Prostate gland (tissue), 2 donors: ENCODE measurements at places on chromosomes 1 and 21.

- no peak for DNase-seq
Observed at GRCh38 chr1:174874331-174875053, 125.3 kb upstream of the CACYBP start.

DNA sequence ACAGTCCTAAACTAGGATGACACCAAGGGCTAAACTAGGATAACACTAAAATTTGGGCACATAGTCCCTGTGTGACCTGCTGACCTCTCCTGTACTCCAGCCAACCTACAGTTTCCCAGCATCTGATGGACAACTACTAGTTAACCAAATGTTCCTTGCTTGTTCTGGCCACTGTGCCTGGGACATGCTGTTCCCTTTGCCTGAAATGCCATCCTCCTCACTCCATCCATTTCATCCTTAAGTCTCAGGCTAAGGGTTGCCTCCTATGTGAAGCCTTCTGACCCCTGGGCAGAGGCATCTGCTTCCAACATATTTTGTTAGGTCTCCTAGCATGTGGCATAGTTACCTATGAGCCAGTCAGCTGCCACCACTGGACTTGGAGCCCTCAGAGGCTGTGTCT, 204.9 kb upstream of the JUN start:
- DNase-seq: no peak

DNA sequence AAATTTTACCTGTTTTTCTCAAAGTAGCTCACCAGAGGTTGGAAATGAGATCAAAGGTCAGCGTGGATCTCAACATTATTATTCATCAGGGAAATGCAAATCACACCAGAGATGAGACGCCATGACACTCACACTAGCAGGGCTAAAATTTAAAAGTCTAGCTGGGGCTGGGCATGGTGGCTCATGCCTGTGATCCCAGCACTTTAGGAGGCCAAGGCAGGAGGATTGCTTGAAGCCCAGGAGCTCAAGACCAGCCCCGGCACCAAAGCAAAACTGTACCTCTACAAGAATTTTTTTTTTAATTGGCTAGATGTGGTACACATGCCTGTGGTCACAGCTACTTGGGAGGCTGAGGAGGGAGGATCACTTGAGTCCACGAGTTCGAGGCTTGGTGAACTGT, 41.4 kb upstream of the PCBP3 start:
- DNase-seq: no peak

DNA sequence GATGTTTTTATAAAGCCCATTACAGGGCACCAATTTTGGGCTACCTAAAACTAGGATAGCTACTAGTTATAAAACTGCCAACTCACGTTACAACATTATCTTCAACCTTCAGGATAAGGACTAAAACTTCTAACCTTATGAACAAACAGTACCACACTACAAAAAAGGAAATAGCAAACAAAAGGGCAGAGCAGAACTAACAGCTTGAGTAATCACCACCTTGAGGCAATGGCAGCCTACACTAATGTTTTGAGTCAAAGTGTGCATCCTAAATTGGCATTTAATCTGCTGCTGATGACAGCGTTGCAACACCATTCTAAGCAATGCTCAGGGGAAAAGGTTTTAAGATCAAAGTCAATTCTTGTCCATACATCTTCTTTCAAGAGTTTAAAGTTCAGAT, 27.2 kb downstream of the PTP4A2 start:
- DNase-seq: peak; percentile 10

GRCh38 chr1:104056786-104057185, 307.1 kb downstream of the AMY1C start:
- DNase-seq: no peak

DNA sequence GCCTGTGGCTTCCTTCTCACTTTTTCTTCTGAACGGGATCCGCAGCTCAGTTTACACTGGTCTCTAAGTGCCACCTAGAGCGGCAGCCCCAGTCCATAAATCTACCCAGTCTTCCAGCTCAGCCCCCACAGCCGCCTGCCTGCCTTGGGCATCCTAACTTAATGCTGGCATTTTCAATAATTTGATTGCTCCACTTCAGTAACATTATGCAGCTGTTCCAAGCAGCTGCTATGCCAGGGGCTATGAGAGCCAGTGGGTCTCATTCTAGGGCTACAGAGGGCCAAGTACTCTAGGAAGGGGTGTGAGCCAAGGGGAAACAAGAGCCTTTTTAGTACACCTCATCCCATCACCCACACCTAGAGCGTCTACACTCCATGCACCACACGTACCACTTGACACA, 48.4 kb upstream of the COA6 start:
- no peak for DNase-seq

- no peak for DNase-seq
Observed at GRCh38 chr1:21028520-21029145, 148.1 kb downstream of the EIF4G3 start.

DNA sequence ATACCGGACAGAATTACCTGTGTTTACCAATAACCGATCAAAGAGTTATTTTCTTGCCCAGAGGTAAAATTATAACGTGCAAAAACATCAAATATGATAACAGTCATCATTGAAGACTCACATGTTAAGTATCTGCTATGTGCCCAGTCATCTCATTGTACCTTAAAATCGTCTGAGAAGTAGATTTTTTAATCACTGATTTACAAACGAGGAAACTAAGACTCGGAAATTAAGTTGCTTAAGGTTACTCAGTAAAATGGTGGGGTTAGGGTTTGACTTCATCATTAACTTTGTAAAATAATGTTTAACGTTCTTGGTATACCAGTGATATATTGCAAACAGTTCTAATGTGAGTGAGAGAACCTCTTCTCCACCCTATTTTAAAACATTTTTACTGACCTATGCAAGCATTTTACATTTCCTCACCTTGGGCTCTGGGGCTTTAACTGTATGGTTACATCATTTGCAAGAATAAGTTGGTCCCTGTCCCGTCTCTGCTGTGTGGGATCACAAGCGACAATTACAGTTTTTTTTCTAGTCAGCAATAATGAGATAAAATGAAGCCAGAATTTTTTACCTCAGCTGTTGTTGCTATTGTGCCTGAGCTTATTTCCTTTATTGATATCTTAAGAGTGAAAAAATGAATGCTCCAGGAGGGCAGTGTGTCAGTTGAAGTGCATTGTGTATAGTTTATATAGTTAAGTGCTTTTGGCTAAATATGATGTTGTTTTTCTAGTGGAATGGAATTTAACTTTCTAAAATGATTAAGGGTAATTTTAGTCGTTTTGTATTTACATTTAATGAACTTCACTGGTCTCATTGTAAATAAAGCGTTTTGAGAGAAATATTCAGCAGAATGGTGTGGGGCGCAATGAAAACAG, 2.7 kb downstream of the RPRD2 start:
- DNase-seq: no peak

- no peak for DNase-seq
Observed at GRCh38 chr1:117658676-117659075, 52.8 kb downstream of the TENT5C start.

DNA sequence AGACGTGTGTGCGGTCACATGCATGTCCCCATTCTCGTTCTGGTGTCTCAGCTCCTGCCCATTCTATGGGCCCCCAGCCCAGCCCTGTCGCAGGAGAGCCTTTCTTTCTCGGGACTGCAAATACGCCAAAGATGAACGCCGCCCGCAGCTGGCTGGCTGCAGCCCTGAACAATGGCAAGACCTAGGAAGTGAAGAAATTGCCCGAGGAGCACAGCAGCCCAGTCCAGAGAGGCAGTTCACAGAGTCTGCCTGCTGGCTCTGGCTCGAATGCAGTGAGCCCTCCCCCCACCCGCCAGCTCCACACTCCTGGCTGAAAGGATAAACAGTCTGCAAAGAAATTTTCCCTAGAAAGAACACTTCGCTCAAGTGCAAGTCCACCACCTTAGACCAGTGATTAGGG, 23.3 kb downstream of the PAX7 start:
- no peak for DNase-seq

DNA sequence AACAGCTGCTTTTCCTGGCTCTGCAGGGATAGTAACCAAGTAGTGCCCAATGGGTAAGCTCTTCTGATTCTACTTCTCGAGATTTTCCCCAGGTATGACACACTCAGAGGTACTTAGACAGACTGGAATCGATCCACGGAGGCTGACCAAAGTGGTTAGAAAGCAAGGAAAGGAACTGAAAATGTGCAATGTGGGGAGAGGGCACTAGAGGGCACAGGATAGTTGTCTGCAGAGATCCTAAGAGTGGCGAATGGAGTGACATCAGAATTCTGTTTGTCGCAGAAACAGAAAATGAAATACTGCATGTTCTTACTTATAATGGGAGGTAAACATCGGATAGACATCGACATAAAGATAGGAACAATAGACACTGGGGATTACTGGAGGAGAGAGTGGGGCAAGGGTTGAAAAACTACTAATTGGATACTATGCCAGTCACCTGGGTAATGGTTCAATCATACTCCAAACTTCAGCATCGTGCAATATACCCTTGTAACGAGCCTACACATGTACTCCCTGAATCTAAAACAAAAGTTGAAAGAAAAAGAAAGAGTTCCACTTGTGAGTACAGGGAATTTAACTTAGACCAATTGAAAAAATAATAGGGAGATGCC, 23.3 kb downstream of the CYP2J2 start:
- DNase-seq: no peak

DNA sequence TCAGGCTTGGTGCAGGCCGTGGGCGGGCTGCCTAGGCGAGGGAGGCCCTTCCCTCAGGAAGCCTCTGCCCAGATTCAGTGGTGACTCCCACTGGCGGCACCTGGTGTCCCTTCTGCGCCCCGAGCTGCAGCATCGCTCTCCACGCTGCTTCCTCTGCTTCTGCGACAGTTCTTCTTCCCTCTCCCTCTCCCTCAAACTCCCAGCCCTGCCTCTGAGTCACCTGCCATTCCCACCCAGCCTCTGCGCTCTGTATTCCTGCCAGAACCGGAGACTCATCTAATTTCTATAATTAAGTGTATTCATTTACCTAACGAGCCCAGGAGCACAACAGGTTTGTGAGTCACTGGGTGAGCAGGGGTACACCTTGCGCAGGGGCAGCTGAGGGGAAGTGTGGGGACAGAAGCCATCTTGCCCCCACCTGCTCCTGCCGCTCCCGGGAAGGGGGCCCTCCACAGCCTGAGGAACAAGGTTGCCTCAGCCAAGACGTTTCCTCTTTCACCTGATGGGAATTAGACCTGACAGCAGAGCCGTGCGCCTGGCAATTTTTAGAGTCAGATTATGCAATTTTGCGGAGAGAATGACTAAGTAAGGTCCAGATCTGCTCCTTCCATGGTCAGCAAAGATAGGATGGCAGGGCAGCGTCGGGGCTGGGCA, 19.4 kb downstream of the KCNC4 start:
- no peak for DNase-seq

- DNase-seq: no peak
Observed at GRCh38 chr1:51044834-51045233, 57.2 kb upstream of the C1orf185 start.

DNA sequence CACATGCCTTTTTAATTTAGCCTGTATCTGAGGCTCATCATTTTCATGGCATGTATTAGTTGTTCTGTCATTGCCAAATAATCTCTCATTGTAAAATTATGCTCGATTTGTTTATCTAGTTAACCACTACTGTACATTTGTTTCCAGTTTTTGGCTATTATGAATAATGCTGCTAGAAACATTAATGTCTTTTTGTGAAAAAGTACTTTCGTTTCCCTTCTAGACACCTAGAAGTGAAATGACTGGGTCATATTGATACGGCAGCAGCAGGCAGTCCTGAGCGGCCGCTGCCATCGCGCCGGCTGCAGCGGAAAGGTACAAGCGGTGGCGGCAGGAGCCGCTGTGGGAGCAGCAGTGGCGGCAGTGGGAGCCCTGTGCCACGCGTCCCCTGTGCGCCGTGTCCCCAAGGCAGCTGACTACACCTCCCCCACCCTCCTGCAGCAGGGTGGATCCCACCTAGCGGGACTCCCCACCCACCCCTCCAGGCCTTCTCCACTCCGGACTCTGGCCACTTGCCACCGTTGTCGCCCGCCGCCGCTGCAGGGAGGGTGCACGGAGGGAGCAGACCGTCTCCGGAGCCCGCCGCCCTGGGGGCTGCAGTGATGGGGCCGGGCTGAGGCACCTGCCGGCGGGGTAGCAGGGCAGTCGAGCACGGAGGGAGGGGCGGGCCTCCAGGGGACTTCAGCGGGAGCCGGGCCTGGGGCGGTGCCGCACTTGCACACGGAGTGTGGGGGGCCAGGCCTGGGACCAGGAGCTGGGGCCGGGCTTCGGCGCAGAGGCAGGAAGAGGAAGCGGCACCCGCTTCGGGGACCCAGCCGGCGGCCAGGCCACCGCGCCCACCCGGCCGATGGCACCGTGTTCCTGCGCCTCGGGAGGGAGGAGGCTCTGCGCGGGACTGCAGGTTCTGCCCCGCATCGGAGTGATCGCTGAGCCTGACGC, 66.8 kb upstream of the RGS7 start:
- no peak for DNase-seq

DNA sequence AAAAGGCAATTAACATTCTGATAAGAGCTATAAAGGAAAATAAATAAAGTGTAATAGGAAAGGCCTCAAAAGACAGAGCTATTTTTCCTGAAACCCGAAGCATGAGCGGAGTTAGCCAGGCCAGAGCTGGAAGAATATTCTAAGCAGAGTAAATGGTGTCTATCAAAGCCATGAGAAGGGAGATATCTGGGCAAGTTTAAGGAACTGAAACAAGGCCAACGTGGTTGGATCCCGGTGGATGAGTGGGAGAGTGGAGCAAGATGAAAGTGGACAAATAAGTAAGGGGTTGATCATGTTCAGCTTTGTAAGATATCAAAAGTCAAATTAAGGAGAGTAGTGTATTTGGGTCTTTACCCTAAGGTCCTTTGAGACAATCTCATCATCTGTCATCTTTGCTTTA, 234.0 kb downstream of the TM2D1 start:
- DNase-seq: no peak

DNA sequence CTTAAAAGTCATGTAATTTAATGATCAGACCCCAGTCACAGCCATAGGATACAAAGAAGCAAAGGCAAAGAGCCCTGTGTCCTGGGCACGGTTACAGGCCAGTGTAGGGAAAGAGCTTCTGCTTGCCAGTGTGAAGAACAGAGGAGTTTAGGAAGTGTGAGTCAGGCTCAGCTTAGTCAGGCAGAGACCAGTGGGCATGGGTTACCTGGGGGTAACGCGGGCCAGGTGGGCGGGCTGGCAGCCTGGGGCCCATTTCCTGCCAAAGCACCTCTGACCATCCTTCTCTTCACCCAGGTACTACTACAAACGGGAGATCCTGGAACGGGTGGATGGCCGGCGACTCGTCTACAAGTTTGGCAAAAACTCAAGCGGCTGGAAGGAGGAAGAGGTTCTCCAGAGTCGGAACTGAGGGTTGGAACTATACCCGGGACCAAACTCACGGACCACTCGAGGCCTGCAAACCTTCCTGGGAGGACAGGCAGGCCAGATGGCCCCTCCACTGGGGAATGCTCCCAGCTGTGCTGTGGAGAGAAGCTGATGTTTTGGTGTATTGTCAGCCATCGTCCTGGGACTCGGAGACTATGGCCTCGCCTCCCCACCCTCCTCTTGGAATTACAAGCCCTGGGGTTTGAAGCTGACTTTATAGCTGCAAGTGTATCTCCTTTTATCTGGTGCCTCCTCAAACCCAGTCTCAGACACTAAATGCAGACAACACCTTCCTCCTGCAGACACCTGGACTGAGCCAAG, 4.7 kb downstream of the ELF3 start:
- no peak for DNase-seq

GRCh38 chr1:236916131-236916800, 88.0 kb downstream of the MT1HL1 start:
- no peak for DNase-seq

- DNase-seq: no peak
Observed at GRCh38 chr1:21886486-21887215, 50.5 kb downstream of the HSPG2 start.

- no peak for DNase-seq
Observed at GRCh38 chr21:45589686-45590245, 47.5 kb upstream of the SLC19A1 start.
